ENCODE measurements at places on chromosomes 5 and 9.

- no peak for DNase-seq
Observed at GRCh38 chr9:35285731-35286130, 123.9 kb downstream of the UNC13B start.

DNA sequence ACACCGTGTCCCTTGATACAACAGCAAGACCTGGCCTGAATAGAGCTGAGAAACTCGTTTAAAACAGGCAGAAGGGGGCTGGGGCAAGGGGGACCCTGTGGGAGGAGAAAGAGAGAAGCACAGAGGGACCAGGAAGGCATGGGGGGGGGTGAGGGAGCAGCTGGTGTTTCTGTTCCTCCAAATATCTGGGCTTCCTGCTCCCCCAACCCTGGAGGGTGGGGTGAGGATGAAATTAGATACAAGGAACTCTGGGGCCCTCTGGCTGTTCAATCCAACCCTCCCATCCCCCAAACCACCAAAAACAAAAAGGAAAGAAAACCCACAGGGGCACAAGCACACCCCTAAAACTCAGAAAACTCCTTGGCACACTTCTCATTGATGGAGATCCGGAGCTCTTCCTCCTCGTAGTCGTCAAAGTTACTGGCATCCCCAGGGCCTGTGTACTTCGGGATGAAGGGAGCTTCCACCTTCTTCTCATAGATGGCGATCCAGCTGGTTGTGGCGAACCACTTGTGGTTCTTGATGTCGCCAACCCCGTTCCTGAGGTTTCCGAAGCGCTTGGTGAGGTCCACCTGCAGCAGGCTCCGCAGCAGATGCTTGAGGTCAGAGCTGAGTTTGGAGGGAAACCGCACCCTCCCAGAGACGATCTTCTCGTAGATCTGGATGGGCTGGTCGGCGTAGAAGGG is 1.1 kb downstream of the PRKACG start:
- DNase-seq, result peak; percentile 94

GRCh38 chr9:134413890-134414623 is 87.8 kb downstream of the RXRA start:
- no peak for DNase-seq

- DNase-seq, result no peak
Observed at GRCh38 chr9:121283856-121284732, 16.1 kb downstream of the GSN start.

DNA sequence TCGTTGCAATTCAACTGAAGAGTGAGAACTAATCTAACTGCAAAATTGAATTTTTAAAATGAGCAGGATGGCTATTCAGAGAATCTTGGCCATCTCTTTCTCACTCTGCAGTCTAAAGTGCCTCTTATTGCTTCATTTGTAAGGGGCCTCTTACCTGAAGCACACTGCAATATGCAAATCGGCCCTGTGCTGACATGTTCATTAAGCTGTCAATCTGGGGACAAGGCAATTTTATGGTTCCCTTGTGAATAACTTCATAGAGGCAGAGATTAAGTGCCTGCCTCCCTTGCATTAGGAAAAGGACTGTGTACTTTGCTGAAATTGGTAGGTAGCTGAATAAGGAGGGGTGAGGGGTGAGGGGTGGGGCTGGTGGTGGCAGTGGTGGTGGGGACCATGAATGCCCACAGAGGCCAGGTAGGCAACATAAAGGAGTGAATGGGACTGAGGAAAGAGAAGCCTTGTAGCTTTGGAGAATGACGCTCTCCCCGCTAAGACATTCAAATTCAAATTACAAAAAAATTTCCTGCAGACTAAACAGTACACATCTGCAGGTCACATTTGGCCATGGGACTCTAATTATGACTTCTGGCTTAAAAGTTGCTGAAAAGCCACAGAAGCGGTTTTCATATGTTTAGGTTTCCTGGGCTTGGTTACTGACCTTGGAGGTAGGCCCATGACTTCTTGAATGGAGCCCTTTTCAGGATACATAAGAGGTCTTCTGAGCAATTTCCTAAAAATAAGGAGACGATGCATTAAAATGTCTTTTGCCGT is 25.0 kb downstream of the TNFSF8 start:
- no peak for DNase-seq

GRCh38 chr5:102040326-102040725 is 255.8 kb downstream of the SLCO4C1 start:
- no peak for DNase-seq

DNA sequence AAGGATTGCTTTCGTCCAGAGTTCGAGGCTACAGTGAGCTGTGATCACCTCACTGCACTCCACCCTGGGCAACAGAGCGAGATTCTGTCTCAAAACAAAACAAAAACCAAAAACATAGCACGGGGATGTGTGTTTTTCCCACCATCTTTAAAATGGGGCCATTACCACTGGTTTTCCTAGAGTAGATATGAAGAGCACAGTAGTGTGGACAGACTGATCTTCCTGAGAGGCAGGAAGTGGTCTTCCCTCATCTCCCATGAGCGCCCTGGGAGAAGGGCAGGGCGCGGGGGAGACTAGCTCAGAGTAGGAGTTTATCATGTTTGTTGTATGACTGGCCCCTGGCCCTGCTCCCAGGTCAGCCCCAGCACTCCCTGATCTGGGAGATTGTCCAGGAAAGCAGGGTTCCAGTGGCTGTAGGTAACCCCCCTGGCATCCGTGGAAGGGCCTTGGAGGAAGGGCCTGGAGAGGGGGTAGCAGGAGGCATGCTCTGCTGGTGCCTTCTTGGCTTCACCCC is 2.3 kb downstream of the SUSD3 start:
- no peak for DNase-seq

DNA sequence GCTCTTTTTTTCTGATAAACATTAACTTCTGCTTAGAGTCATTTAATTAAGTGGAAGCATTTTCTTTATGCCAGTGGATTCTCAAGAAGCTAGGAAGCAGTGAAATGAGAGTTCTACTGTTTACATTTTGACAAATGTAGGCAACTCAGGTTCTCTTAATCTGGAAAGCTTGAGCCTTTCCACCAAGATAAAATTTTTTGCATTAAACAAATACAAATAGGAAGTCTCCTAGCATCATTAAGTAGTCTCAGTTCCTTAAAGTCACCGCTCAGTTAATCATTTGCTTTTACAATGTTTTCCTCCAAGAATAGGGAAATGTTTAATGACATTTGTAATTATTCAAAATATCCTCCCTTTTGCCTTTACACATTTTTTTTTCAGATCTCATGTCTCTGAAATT is 290.4 kb upstream of the PDE4D start:
- no peak for DNase-seq

All from common myeloid progenitor, CD34-positive (primary cell).